ENCODE measurements at places on chromosomes 2 and 18.

DNA sequence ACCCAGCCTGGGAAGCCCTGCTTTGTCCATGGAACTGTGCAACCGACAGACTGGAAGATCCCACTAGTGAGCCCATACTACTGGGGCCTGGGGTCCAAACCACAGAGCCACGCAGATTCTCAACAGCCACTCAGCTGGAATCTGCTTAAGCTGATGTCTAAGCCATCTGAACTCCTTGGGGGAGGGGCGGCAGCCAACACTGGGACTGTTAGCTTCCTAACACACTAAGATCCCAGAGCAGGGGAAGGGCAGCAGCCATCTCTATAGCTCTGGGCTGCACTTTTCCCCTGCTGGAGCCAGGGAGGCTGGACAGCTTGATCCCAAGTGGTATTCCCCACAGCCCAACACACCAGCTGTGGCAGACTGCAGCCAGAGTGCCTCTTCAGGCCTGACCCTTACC lies 118.3 kb downstream of the RPRM start:
- no peak for DNase-seq

DNA sequence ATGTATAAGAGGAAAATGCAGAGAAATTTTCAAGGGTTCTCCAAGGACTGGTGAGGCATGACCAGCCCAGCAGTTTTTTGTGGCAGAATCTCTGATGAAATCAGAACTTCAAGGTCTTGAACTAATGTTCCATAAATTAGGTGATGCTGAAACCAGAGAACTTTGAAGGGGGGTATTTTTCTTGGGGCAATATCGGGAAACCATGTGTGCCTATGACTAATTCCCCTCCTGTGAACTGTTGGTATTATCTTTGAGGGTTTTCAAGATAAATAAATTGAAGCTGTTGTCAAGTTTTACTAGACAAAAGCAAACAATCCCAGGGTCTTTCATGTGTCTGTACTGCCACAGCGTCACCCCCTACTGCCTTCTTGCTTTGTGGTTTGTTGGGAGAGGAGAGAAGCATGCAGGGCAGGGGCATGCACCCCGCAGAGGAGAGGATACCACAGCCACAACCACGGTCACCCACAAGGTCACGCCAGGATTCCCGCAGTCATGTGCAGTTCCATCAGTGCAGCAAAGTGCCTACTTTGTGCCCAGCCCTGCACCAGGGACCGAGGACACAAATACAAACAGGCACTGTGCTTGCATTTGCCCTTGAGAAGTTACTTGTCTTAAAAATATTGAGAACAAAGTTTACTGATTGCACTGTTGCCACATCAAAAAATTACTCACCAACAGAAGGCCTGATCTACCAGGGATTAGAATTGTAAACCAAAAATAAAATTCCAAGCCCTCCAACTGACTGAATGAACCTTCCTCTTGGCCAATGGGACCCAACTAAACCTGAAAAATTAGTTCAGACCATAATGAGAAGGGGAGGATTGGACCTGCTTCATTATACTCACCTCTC lies 413.3 kb upstream of the TRIB2 start:
- peak; percentile 87 for DNase-seq

DNA sequence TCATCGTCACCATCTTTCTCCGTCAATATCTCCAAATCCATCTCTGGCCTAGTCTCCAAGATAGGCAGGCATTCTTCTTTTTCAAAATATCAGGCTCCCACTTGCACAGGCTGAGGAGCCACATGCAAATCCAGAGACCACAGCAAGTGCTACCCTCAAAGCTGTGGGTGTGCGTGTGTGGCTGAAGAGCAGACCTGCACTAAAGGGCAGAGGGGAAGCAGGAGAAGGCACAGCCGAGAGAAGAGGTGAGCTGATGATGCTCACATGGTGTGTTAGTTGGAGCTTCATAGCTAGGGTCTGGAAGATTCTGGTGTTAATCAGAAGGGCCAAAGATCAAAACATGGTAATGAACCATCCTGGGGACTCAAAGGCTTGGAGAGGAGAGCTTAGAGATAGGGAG lies 3.8 kb downstream of the SPEG start:
- DNase-seq: no peak

DNA sequence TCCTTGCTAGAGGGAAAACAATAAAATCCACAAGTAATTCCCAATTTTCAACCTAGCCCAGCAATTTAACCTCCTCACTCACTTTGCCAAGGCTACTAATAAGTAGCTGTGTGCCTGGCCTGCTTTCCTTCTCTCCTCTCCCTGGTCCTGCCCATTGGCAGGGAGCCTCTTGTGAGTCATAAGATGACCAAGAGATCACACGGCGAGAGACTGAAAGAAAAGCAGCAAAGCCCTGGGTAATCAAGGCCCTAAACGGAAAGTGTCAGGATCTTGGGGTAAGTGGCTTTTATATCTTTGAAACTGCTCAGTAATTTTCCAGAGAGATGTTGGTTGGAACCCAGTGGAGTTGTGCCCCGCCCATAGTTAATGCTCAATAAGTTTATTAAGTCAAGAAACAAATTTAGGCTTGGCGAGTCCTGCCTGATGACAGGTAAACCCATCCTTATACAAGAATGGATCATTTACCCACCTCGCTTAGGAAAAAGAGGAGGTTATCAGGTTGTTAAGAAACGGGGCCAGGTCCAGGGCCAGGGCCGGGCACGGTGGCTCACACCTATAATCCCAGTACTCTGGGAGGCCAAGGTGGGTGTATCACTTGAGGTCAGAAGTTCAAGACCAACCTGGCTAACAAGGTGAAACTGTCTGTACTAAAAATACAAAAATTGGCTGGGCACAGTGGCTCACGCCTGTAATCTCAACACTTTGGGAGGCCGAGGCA lies 10.0 kb upstream of the ADAM17 start:
- peak; percentile 87 for DNase-seq

GRCh38 chr2:134532537-134532936 lies 186.3 kb downstream of the TMEM163 start:
- no peak for DNase-seq

GRCh38 chr2:226793646-226794045 lies 6.0 kb downstream of the IRS1 start:
- no peak for DNase-seq

DNA sequence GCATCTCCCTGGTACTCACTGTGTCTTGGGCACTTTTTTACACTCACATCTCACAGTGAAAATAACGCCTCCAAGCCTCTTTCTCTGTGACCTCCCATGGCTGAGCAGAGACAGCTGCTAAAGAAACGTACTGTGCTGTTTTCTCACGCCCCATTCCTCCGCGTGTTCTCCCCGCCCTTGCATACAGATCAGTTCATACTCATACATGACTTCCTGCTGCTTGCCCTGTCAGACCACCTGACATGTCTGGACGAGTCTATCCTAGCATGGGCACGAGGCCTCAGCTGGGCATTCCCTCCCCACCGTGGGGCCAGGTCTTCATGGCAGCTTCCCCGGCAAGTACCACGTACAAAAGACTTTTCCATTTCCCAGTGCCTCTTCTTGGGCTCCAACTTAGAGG lies 21.2 kb upstream of the IL1A start:
- DNase-seq: no peak

All from osteocyte (in vitro differentiated cells).